ENCODE measurements at places on chromosomes 5 and 9. TPM values are rescaled to one million over a fixed set of nuclear protein-coding genes. Genes with fewer than 3 reads are reported as not detected.
A peak's percentile ranks its signal among the peaks of the same experiment; 100 is the strongest.

DNA sequence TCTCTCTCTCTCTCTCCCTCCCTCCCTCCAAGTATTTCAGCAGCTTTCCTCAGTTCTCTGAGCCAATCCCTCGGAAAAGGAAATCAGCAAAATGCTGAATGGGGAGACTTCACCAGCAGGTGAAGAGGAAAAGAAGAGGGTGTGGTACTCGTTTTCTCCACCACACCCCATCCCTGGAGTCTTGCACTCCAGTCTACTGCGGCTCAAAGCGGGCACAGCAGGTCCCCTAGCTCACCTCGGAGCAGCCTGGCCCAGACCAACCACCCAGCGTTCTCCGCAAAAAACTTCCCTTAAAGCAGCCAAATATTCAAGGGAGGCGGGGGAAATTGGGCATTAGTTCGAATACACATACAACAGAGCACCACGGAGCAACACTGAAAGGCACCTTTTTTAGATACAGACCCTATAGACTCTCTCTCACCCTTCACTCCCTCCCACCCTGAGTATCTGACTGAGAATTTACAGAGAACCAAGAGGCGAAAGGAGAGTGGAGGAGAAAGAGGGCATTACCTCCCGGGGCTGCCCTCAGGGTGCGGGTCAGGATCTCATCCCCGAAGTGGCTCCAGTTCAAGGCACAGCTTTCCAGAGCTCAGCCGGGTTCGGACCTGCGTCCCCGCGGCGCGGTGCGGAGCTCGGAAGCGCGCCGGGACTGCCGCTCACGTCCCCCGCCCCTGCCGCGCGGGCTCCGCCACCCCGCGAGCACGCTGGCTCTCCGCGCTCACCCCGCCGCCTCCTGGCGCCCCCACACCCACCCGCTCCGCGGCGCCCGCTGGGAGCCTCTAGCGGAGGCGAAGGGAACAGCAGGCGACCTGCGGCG lies 1638.5 kb upstream of the C9orf72 start:
- DNase-seq, result peak; percentile 35

DNA sequence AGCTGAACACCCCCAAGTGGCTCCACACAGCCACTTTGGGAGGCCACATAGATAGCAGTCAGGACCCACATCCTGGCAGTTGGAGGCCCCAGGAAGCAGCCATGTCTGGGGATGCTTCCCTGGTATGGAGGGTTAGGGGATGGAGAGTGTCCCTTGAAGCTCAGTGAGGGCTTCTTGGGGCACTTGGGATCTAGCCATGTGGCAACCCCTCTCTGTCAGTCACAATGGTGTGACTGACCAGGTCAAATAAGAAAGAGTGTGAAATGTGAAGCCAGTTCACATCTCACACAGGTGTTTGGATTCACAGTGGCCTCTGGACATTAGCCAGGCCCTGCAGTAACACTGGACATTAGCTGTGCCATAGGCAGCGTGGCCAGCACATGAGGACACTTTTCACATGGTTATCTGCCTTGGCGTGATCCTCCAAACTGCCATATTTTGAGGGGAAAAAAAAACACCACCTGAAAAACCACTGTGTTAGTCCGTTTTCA lies 53.9 kb upstream of the IL17B start:
- DNase-seq, result no peak

- no peak for DNase-seq
Observed at GRCh38 chr9:99166149-99166548, 55.6 kb downstream of the ALG2 start.

GRCh38 chr5:134267366-134268018 lies 41.6 kb upstream of the PPP2CA start:
- no peak for DNase-seq

ISL1 gene
- total RNA-seq, result 10.4 TPM
